ENCODE measurements at places on chromosomes 2 and 18. TPM values are rescaled to one million over a fixed set of nuclear protein-coding genes. Genes with fewer than 3 reads are reported as not detected.

GRCh38 chr18:61770279-61770678, 122.5 kb downstream of the RNF152 start:
- no peak overlapping the region for H3K27ac ChIP-seq
- H3K4me1 ChIP-seq = no peaks in the 10 kb centered on the region
- no peaks in the 10 kb centered on the region for H3K27me3 ChIP-seq
- no peak overlapping the region for H3K4me3 ChIP-seq

- H3K36me3 ChIP-seq = no peaks in the 10 kb centered on the region
- H3K27me3 ChIP-seq = no peaks in the 10 kb centered on the region
- H3K4me1 ChIP-seq = no peaks in the 10 kb centered on the region
- H3K4me3 ChIP-seq = no peak overlapping the region
- no peak overlapping the region for H3K27ac ChIP-seq
These were observed 136.4 kb downstream of the SCG2 start for GRCh38 chr2:223465793-223466192.

Gene CFAP221
- 0.22 TPM for total RNA-seq

Gene PSTPIP2
- total RNA-seq = 2.0 TPM
